Smooth muscle cell of bladder (primary cell): ENCODE measurements at places on chromosomes 4 and X. TPM values are rescaled to one million over a fixed set of nuclear protein-coding genes. Genes with fewer than 3 reads are reported as not detected.

The TLR10 gene
- not detected in 2 replicates for total RNA-seq

The ZGRF1 gene
- total RNA-seq = 3.6 and 4.8 TPM in 2 replicates

The SMIM10L2A gene
- 0.28 and 0.83 TPM in 2 replicates for total RNA-seq

The HS6ST2 gene
- 0.14 TPM in 1 of 2 replicates, not detected in the other for total RNA-seq

The NLGN3 gene
- total RNA-seq = under 0.01 and 0.18 TPM in 2 replicates
